Calu3 (cell line): ENCODE measurements at places on chromosomes 2 and 18. TPM values are rescaled to one million over a fixed set of nuclear protein-coding genes. Genes with fewer than 3 reads are reported as not detected.

TEX44 gene
- total RNA-seq, result not detected in 2 replicates

NETO1 gene
- total RNA-seq, result not detected in 2 replicates

TUBB8B gene
- 0.32 and 0.35 TPM in 2 replicates for total RNA-seq

ZNF385B gene
- 0.57 and 0.86 TPM in 2 replicates for total RNA-seq

AQP12A gene
- total RNA-seq, result not detected in 2 replicates

ERBB4 gene
- 2.2 and 2.9 TPM in 2 replicates for total RNA-seq

LGALSL gene
- 9.3 and 12.1 TPM in 2 replicates for total RNA-seq

FOXI3 gene
- not detected in 2 replicates for total RNA-seq

RAB6D gene
- total RNA-seq, result 0.17 and 0.24 TPM in 2 replicates

GRCh38 chr18:24114924-24115549 lies 23.8 kb upstream of the CABYR start:
- H3K27ac ChIP-seq, result no peak overlapping the region
- no peak overlapping the region for H3K4me3 ChIP-seq
- no peaks in the 10 kb centered on the region for H3K36me3 ChIP-seq
- no peak for DNase-seq
- peaks cover 47% of the 10 kb centered on the region for H3K4me1 ChIP-seq
- H3K27me3 ChIP-seq, result no peaks in the 10 kb centered on the region

GRCh38 chr2:103817746-103818145 lies 1036.2 kb upstream of the POU3F3 start:
- no peak overlapping the region for H3K4me3 ChIP-seq
- no peak overlapping the region for H3K27ac ChIP-seq
- no peaks in the 10 kb centered on the region for H3K27me3 ChIP-seq
- DNase-seq, result no peak

DNA sequence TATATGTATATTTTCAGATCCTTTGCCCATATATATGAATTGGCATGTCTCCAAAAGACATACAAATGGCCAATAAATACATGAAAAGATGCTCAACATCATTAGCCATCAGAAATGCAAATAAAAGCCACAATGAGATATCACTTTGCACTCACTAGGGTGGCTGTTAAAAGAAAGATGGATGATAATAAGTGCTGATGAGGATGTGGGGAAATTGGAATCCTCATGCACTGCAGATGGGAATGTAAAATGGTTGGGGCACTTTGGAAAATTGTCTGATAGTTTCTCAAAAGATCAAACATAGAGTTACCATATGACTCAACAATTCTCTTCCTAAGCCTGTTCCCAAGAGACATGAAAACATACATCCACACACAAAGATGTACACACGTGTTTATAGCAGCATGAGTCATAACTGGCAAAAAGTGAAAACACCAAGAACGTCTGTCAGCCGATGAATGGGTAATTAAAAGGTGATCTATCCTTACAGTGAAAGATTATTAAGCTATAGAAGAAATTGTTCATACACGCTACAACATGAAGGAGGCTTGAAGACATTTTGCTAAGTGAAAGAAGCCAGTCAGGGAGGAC lies 19.7 kb downstream of the NGEF start:
- no peaks in the 10 kb centered on the region for H3K27me3 ChIP-seq
- no peak overlapping the region for H3K27ac ChIP-seq
- H3K36me3 ChIP-seq, result no peaks in the 10 kb centered on the region
- DNase-seq, result no peak

GRCh38 chr18:36427369-36427768 lies 129.9 kb downstream of the FHOD3 start:
- no peaks in the 10 kb centered on the region for H3K36me3 ChIP-seq
- no peak overlapping the region for H3K27ac ChIP-seq
- DNase-seq, result no peak
- no peak overlapping the region for H3K4me3 ChIP-seq
- peaks cover 12% of the 10 kb centered on the region for H3K4me1 ChIP-seq

DNA sequence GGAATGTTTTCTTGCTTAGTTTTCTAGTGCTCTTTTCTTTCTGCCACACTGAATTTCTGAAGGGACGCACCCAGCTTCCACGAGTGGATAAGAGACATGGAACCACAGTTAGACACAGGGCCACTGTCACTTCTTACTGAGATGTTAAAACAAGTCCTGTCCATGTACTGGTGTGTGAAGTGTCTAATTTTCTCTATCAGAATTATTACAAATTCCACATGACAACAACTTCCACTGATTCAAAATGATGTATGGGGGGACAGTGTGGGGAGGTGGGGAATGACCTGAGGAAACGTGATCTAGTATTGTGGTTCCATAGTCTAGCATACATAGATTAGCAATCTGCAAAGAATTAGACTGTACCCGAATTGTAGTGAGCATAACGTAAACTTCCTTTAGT lies 169.6 kb downstream of the TMEM247 start:
- no peak overlapping the region for H3K27ac ChIP-seq
- H3K36me3 ChIP-seq, result no peaks in the 10 kb centered on the region
- H3K4me1 ChIP-seq, result no peaks in the 10 kb centered on the region
- no peak for DNase-seq

DNA sequence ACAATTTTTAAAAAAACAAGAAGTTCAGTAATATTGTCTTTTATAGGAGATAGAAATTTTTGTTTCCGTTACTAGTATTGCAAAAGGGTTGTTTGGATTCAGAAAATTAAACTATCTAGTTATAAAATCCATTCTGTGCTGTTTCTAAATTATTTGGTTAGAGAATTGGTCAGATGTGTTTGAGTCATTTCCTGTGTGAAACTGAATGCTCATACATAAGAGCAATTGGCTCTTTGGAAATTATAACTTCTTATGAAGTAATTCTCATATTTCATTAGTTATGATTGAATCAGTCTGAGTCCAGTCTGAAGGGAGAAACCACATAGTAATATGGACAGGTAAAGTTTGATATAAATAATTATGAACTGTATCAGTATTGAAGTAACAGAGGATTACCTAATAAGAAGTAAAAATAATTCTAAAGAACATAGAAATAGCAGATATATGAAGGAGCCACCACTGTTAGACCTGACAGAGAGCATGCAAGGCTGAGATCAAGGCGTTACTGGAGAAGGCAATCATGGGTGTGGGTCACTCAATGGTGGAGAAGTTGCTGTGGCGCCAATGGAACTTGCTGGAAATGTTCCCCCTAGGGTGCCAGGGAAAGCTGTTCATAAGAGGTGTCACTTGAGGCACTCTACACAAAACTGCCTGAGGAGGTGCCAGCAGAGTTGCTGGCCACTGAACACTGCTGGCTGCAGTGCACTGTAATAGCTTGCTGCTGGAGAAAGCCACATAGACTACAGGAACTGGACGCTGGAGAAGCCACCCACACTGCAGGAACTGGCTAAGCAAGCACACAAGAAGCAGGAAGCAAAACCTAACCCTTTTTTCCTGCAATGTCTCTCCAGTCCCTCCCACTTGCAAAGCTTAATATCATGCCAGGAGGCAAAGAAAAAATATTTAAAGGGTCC lies 18.0 kb upstream of the FAP start:
- H3K27me3 ChIP-seq, result no peaks in the 10 kb centered on the region
- DNase-seq, result peak; percentile 38
- H3K4me3 ChIP-seq, result no peak overlapping the region
- peaks cover 12% of the 10 kb centered on the region for H3K4me1 ChIP-seq
- no peaks in the 10 kb centered on the region for H3K36me3 ChIP-seq
- H3K27ac ChIP-seq, result peak overlapping the region; percentile 29

- no peaks in the 10 kb centered on the region for H3K27me3 ChIP-seq
- H3K36me3 ChIP-seq, result no peaks in the 10 kb centered on the region
- H3K4me1 ChIP-seq, result no peaks in the 10 kb centered on the region
- no peak overlapping the region for H3K4me3 ChIP-seq
Measured at GRCh38 chr18:60675801-60676200, 303.2 kb upstream of the MC4R start.

- H3K4me1 ChIP-seq, result peaks cover 35% of the 10 kb centered on the region
- H3K36me3 ChIP-seq, result peaks cover 2% of the 10 kb centered on the region
- H3K27ac ChIP-seq, result no peak overlapping the region
- no peak overlapping the region for H3K4me3 ChIP-seq
Measured at GRCh38 chr2:70099270-70099669, 12.0 kb downstream of the PCBP1 start.

DNA sequence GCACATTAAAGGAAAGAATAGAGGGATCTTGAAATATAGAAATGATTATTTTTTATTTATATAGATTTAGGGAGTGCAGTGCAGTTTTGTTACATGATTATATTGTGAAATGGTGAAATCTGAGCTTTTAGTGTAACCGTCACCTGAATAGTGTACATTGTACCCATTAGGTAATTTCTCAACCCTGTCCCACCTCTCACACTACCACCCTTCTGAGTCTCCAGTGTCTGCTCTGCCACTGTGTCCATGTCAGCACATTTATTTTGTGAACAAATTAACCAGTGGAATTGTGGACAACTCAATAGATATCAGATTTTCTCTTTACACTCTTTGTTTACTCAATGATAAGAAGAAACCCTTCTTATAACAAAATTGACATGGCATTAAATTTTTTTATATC lies 24.2 kb downstream of the APLF start:
- H3K4me3 ChIP-seq, result no peak overlapping the region
- H3K4me1 ChIP-seq, result no peaks in the 10 kb centered on the region
- DNase-seq, result no peak
- H3K27me3 ChIP-seq, result no peaks in the 10 kb centered on the region
- H3K36me3 ChIP-seq, result no peaks in the 10 kb centered on the region
- no peak overlapping the region for H3K27ac ChIP-seq

DNA sequence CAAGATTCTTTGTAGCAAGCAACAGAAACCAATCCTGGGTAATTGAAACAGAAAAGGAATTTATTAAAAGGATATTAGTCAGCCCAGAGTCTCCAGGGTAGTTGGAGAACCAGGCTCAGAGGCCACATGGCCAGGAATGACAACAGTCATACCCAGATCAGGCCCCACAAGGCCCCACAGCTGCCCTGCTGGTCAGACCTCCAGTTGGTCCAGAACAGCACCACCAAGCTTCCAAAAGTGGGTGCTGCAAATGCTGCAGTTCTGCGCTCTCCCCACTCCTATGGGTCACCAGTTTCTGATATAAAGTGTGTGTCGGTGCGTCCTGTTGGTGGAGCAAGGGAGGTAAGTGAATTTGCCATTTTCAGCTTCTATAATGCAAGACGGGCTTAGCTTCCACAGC lies 29.9 kb downstream of the KLHL29 start:
- H3K4me1 ChIP-seq, result peaks cover 23% of the 10 kb centered on the region
- no peaks in the 10 kb centered on the region for H3K36me3 ChIP-seq
- no peak overlapping the region for H3K4me3 ChIP-seq
- no peaks in the 10 kb centered on the region for H3K27me3 ChIP-seq
- no peak overlapping the region for H3K27ac ChIP-seq

DNA sequence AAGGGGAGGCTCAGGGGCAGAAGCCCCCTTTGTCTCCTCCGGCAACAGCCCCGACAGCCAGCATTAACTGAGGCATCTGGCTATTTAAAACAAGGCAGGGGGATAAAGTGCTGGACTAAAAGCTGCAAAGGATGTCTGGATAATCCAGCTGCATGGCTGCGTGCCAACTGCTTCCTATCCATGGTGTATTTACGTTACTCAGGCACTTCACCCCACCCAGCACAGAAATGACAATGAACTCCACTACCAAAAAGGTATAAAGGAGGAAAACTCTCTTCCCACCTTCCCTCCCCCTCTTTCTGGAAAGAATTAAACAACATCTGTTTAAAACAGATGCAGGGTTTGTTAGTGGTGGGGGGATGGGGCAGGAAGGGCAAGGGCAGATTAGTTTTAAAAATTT lies 82.5 kb downstream of the SPRED2 start:
- no peaks in the 10 kb centered on the region for H3K27me3 ChIP-seq
- no peak overlapping the region for H3K27ac ChIP-seq
- no peak overlapping the region for H3K4me3 ChIP-seq
- DNase-seq, result peak; percentile 11

- peaks cover 8% of the 10 kb centered on the region for H3K4me1 ChIP-seq
- no peak overlapping the region for H3K27ac ChIP-seq
- no peak for DNase-seq
- peaks cover 15% of the 10 kb centered on the region for H3K27me3 ChIP-seq
Measured at GRCh38 chr2:84686783-84687476, 170.6 kb downstream of the DNAH6 start.

GRCh38 chr2:143604566-143604959 lies 475.3 kb downstream of the ARHGAP15 start:
- no peaks in the 10 kb centered on the region for H3K36me3 ChIP-seq
- no peaks in the 10 kb centered on the region for H3K27me3 ChIP-seq
- no peak overlapping the region for H3K27ac ChIP-seq
- no peak overlapping the region for H3K4me3 ChIP-seq
